ENCODE measurements at places on chromosomes 1 and 21.

DNA sequence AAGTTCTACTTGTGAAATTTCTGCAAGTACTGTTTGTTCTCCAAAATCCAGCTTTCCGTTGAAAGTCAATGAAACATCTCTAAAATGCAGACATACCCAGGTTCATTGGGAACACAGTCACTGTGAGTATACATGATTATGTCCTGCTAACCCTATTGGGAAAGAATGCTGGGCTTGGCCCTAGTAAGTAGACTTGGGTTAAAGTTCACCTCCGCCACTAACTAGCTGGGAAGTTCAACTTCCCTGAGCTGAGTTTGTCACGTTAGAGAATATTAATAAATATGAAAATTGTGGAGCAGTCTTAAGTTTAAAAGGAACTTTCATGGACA, 10.5 kb upstream of the PGD start:
- DNase-seq: no peak

DNA sequence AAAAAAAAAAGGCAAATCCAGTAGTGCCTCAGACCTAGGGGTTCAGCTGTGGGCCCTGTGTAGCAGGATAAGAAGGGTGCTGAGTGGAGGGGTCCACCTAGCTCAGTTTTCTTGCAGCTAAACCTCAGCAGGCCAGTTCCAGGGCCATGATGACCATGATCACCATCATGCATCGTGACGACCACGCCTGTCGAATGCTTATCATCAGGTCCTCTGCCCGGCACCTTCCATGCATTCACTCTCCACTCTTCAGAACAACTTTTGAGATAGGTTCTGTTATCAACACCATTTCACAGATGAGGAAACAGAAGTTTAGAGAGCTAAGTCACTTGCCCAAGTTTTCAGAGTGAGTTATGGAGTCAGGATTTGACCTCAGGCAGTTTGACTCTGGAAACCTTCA, 54.9 kb downstream of the ACBD3 start:
- no peak for DNase-seq

- DNase-seq: no peak
These were observed 2.6 kb upstream of the GSTM4 start for GRCh38 chr1:109653306-109653705.

DNA sequence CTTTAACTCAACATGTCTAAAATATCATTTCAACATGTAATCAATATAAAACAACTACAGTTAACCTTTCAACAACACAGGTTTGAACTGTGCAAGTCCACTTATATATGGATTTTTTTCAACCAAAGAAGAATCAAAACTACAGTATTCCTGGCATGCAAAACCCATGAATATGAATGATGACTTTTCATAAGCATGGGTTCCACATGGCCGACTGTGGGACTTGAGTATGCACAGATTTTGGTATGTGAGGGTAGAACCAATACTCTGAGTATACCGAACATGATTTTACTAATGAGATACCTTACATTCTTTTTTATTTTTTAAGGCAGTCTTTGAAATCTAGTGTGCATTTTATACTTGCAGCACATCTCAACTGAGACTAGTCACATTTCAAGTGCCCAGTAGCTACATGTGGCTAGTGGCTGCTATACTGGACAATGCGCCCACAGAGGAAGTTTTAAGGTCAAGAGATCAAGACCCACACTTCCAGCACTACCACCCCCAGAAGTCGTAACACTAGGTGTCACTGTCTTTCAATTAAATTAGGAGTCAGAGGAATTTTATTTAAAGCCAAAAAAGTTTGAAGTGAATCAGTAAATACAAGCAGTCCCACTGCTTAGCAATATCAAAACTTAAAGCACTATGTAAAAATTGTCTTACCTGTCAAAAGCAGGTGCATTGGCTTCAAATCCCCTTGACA, 40.0 kb downstream of the SYNJ1 start:
- DNase-seq: no peak

GRCh38 chr1:244391761-244392160, 59.9 kb downstream of the ADSS2 start:
- no peak for DNase-seq
